AG09309 (cell line): ENCODE measurements at places on chromosomes 12 and 14.

- DNase-seq = no peak
Observed at GRCh38 chr12:106133136-106134087, 5.3 kb downstream of the NUAK1 start.

- DNase-seq = no peak
Observed at GRCh38 chr14:24597403-24597802, 12.1 kb downstream of the GZMH start.

DNA sequence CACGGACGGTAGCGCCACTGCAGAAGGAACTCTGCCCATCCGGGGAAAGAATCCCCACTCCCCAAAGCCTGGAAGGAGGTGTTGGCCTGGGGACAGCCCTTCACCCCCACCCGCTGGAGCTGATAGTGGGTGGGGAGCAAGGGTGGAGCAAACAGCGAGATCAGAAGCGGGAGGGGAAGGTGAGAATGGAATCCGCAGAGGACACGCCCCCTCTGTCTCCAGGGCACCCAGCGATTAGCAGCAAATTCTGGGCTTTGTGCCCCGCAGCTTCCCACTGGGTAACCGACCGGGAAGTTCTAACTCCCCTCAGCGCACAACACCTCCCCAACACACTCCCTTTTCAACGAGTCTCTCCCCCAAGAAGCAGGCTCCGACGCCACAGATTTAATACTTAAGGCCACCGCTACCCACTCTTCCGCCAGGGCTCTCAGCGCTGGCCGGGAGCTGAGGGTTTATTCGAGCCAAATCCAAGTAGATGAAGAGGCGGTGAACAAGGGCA lies 1.4 kb downstream of the SLC25A29 start:
- DNase-seq = no peak

- DNase-seq = no peak
Observed at GRCh38 chr12:66629138-66629870, 49.6 kb downstream of the GRIP1 start.

DNA sequence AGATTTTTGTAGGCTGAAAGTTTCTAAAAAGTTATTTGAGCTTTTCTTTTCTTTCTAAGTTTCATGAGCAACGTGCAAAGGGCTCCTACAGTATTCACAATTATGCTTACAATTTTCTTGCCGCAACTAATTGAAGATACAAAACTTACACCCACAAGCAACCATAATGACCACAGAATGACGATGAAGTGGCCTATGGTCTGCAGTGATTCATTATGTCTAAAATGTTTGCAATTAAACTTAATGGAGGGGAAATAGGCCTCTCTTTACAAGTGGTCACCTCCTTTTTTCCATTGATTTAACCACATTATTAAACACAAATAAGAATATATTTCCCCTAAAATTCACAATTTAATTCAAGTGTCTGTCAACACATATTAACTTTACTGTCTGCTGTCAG lies 732.6 kb upstream of the FLRT2 start:
- DNase-seq = no peak
